Cerebellar nuclear complex (tissue), 1 donor: ENCODE measurements at places on chromosomes 2 and 18.

DNA sequence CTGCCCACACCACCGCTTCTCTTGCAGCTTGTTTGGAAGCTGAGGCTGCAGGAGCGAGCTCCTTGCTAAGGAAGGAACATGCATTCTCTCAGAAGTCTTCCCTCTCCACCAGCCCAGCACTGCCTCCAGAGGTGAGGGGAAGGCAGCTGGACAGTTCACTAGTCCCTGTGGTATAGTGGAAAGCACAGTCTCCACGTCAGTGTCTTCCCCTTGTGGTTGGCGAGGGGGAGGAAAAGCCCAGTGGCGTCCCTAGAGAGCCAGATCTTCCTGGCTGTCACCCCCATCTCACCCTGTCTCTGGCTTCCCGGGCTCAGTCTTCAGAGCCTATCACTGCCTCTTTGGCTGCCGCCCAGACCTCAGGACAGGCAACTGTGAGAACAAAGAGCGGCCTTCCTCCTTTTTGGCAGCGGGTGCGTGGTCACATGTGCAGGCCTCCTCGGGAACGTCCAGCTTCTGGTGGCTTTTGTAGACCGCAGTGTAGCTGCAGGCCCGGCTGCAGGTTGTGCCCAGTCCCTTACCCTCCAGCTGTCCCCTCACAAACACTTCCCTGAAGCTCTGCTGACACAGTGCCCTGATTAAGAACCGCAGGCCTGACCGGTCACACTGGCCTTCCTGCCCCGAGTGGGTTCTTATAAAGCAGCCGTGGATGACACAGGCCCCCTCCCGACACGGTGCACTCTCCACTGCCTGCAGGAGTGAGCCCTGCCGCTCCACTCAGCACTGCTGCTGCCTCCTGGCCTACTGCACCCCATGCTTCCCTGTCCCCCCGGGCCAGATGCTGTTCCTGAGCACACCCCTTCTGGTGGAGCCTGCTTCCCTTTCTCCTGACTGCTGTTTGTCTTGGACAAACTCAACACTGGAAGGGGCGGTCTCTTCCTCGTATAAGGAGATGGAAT lies 90.9 kb downstream of the RNF144A start:
- no peak for DNase-seq

DNA sequence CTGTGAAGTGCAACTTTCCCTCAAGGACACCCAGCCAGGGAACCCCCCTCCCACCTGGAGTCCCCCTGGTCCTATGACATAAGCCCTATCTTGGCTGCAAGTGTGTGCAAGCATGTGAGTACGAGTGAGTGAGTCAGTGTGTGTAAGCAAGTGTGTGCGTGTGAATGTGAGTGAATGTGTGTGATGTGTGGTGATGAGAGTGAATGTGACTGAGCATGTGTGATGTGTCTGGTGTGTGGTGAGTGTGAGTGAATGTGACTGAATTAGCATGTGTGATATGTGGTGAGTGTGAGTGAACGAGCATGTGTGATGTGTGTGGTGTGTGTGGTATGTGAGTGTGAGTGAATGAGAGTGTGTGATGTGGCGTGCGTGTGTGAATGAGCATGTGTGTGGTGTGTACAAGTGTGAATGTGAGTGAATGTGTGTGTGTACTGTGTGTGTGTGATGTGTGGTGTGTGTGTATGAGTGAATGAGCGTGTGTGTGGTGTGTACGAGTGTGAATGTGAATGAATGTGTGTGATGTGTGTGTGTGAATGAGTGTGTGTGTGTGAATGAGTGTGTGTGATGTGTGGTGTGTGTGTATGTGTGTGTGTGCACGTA lies 68.8 kb upstream of the SMAD7 start:
- DNase-seq: no peak

DNA sequence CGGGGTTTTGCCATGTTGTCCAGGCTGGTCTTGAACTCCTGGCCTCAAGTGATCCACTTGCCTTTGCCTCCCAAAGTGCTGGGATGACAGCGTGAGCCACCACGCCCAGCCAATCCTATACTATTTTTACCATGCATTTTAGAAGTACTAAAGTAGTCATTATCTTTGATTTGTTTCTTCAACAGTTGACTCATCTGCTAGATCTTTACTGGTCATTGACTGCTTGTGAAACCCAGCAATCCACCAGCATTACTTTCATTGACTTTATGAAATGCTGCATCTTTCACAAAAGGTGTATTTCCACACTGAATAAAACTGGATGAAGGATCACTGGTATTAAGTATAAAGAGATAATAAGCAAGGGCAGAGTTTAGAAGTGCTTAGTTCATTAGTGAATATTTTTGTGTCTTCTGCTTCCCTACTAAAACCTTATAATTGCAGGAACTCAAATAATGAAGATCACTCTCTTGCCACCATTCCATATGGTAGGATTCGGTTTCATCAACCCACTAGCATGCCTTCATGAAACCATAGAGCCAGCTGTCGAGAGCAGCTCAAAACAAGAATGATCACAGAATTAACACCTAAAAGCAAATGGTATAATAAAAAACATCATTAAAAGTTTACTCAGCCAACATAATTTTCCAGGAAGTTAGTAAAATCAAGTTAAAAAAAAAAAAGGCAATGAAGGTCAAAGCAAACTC lies 33.1 kb downstream of the IRS1 start:
- DNase-seq: no peak

DNA sequence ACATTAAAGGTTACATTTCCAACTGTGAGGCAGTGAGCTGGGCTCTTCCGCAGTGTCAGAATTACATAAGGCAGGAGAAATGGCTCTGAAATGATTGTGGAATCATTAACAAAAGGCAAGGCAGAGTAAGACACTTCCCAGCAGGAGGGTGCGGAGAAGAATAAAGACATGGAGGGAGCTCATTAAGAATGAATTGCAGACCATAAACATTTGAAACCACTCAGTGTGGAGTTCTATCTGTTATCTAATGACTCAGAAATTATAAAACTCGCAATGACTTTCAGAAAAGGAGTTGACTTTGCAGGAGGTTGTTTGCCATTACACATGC lies 77.0 kb downstream of the SMIM21 start:
- DNase-seq: no peak

- DNase-seq: no peak
Measured at GRCh38 chr2:149885946-149886345, 298.4 kb upstream of the MMADHC start.

DNA sequence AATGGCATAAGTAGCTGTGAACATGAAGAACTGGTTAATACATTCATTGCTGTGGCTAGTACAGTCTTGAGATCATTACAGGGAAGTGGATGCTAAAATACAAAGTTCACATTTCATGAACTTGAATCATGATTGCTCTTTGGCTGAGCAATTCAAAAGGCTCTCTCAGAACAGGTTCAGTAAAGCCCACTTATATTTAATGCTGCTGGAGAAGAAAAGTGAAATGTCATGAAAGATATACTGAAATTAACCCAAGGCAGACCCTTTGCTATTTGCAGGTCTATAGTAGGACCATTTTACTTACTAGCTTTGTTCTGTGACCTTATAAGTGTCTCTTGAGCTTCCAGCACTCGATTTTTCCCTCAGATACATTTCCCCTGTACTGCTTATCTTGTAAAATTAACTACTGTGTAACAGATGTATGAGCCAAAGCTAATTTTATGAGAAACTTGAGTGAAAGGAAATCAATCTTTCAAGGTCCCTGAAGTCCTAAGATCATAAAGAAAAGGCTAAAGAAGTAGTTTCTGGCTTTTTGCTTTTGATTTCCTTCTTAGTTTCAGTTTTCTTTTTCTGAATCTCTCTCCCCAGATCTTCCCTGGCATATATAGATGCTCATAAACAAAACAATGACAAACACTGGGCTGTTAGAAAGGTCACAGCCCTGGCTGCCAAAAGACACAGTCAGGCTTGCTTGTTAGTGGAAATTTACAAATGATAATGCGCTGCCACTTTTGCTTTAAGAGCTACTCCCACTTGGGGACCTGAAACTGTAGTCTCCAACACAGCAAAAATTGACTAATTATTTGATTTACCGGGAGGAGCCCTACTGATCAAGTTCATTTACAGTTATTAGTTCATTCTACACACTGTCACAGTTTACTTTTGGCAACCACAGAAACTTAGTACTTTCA lies 132.7 kb upstream of the XPO1 start:
- DNase-seq: no peak

- DNase-seq: no peak
Measured at GRCh38 chr2:16774091-16774490, 108.5 kb upstream of the CYRIA start.

DNA sequence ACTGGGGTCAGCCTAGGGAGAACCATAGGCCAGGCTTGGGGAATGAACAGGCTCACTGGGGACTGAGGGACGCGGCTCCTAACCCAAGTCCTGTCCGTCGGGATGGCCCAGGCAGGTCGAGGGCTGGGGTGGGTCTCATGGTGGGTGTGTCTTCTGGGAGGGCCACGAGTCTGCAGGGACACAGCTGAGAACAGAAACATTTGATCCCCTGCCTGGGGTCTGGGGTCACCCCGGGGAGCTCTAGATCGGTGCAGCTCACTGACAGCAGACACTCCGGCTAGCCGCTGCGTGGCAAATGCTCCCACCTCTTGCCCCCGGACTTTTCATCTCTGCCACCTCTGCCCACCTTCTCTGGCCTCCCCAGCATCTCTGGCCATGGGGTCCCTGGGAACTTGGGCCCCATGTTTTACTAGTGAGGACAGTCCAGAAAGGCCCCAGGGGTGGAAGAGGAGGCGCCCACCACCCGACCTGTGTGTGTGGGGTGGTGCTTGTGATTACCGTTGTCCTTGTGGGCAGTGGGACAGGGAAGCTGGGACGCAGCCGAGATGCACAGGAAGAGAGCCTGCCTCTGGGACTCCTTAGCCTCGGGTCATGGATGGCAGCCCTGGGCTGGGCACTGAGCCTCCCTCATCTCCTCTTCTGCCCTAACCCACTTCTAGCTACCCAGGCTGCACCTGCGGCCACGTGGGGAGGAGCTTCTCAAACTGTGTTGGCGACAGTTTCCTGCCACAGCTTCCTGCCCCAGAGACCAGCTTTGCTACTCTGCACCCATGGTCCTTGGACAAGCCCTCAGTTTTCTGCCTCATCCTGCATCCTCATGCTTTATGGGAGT lies 4.9 kb downstream of the ZAP70 start:
- no peak for DNase-seq

GRCh38 chr2:84276590-84277255 lies 182.4 kb downstream of the SUCLG1 start:
- no peak for DNase-seq

DNA sequence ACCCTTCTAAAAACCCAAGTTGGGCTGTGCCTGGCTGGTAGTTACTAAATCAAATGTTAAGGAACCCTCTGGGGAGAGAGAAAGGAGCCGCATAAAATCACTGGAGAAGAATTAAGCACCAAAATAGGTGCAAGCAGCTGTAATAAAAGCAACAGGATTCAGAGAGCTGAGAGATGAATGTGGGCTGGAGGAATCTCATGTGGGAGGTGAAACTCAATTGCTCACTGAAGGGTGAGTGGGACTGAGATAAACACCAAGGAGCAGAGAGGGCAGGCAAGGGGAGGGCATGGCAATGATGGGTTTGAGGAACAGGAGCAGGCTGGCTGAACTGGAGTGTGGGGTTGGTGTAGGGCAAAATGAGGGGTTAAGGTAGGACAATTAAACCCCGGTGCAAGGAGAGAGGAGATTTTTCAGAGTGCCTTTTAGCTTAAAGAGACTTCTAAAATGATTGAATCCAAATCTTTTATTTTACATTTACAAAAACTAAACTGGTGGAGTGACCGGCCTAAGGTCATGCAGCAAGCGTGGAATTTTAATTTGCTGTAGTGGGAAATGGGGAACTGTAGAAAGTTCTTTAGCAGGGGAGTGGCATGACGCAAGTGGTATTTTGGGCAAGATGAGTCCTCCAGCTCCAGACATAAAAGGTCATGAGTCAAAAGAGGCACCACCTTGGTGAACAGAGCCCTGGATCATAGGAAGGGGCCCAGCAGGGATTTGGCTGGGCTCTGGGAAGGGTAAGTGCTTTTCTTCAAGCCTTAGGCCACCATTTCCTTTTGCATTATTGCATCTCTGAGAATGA lies 10.5 kb downstream of the PLB1 start:
- DNase-seq: no peak

GRCh38 chr18:59639136-59639535 lies 58.1 kb downstream of the CCBE1 start:
- no peak for DNase-seq
